Activated T-helper 1 cell treated with Interleukin-2 at 50 U/mL for 16 hours (primary cell): ENCODE measurements at places on chromosomes 11 and 22.

- peak; percentile 24 for DNase-seq
Observed at GRCh38 chr11:72591785-72592502, 82.3 kb downstream of the PDE2A start.

- no peak for DNase-seq
Observed at GRCh38 chr11:119634301-119634700, 94.7 kb downstream of the NECTIN1 start.

GRCh38 chr11:27627979-27628378 is 72.3 kb downstream of the BDNF start:
- DNase-seq = no peak

DNA sequence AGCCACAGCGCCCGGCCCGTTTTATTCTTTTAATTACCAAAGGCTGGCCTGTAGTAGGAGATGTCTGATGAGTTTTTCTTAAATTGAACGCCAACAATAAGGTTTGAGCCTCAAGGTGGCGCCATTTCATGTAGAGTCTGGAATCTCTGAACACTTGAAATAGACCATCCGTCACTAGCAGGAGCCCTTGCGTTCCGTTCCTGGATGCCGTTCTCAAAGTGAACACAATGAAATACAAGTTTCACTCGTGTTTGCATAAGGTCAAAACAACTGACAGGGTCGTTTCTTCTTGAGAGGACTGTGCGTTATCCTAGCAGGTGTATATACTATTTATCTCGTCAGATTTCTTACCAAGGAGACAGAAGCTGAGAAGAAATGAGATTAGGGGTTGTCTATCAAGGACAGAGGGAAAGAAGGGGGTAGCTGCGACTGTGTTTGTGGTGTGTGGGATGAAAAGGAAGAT is 18.7 kb upstream of the SCGB1D1 start:
- DNase-seq = peak; percentile 33

DNA sequence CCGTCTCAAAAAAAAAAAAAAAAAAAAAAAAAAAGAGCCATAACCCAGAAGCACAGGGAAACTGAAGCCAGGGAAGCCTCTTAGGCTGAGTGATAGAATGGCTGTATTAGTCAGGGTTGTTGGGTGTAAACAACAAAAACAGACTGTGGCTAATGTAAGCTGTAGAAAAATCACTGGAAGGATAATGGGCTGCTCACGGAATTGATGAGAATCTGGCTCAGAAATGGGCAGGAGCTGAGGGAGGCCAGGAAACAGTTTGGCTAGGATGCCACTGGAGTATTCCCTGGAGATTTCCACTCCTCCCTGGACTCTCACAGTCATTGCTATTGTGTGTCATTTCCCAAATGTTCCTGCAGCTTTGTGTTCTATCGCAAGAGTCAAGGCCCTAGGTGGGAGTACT is 22.4 kb downstream of the SLC22A6 start:
- no peak for DNase-seq

DNA sequence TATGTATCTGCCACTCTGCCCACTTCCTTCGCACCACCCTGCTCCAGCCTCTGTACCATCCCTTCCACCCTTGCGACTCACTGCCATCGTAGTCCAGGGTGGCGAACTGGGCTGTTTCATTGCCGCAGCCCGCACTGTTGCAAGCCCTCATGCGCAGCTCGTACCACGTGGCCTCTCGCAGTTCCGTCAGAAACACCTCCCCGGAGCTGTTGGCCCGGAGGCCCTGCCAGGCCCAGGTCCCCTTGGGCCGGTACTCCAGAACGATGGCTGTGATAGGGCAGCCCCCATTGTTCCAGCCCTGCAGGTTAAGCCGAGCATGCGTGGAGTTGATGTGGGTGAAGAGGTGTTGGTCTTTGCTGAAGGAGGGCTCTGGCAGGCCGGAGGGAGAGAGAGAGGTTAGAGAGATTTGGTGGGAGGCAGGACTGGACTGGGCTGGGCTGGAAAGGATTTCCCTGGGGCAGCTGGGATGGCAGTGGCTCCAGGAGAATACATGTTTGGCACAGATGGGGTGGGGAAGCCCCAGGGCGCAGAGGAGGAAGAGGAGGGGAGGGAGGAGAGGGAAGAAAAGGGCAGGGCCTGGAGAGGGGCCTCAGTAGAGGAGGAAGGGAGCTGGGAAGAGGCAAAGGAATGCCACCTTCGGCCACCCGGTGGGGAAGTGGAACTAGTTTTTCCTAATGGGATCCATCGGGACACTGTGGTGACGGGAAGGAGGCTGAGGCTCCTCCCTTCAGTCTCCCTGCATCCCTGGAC is 109.6 kb downstream of the CEP164 start:
- DNase-seq = no peak

DNA sequence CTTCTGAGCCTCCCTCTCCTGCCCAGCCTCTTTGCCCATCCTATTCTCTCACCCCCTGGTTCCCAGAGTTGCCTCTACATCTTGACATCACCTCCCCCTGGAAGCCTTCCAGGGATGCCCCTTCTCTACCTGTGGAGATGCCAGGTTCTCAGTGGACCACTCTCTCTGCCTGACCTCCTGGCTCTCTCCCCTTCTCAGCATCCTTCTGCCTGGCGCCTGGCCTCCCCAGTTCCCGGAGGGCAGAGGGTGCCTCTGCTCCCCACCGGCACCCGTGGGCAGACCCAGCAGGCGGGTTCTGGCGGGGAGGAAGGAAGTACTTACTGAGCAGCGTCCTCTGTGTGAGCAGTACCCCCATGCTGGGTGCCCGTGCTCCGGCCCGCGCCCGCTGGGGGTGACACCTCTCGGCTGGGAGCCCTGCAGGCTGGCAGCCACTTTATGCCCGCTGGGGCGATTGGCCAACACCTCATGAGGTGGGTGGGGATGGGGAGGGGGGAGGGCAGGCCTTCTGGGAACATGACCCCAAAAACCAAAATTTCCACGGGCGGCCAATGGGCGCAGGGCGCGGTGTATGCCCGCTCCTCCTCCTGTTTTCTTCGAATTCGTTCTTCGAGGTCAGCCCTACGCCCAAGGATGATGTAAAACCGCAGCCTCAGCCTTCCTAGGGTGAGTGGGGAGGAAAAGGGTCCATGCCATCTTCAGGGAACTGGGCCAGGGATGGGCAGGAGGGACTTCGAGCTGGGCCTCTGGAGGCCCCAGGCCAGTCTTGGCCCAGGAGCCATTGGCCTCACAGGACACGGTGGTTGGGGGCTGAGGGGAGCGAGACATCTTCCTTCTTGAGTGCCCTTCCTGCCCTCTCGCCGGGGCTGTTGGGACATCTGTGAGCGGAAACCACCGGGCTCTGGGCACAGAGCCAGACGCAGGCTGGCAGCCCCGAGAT is at the start of gene OSM:
OSM (minus strand) TSS at position 407 of the 937 bp plus-strand sequence; CDS start at position 355, 52 bp downstream.
- peak; percentile 56 for DNase-seq

DNA sequence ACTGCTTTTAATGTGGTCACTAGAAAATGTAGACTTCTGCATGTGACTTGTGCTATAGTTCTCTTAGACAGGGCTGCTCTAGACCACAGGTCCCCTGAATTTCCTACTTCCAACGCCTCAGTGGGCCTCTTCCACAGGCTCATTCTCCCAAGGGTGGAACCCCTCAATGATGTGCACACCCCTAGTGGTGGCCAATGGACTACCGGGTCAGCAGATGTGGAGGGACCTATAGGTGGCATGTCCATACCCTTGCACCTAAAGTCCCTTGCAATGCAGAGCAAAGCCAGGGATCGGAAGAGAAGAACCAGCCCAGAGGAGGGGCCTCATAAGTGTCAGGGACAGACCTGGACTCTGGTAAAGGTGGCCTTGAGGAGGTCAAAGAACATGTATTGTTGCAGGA is 20.0 kb downstream of the MMP13 start:
- DNase-seq = no peak

DNA sequence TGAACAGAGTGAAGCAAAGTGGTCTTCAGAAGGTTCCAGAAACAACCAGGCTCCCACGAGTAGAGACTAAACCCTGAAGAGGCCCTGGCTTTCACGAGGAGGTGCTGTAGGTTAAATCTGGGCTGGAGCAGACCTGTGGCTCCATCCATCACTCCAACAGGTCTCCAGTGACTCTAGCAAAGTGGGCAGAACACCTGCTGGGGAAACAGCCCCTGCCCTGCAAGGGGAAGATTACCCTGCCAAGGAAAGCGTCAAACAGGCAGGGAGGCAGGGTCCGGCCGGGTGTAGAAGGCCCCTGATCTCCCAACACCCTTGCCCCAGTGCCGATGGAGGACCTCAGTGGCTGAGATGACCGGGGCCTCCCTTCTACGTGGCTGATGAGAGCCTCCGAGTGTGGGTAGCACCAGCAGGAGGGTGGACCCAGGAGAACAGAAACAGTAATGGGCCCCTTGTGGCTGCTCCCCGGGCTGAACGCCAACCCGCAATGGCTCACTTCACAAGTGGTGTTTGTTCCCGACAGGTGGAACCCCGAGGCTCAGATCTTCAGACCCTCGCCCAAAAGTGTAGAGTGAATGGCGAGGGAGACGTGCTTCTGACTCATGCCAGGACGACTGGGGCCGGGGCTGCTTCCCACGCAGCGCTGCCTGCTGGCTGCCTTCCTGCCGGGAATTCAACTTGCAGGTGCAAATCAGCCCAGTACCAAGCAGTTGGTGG is 112.0 kb downstream of the SHANK2 start:
- DNase-seq = no peak

DNA sequence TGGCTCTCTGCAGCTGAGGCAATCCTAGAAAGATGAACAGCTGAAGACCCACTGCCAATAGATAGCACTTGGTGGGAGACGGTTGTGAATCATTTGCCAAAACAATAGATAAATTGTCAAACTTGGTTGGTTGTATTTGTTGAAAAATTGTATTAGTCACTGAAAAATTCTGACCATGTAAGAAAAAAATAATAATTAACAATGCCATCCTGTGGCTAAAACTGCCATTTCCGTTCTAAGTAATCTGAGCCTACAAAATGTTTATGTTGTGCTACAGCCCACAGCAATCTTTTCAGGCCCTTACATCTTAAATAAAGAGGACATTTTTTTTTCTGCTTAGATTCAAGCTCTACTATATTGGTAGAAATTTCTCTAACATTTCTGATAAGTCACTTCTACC is 103.2 kb upstream of the ANO3 start:
- no peak for DNase-seq

DNA sequence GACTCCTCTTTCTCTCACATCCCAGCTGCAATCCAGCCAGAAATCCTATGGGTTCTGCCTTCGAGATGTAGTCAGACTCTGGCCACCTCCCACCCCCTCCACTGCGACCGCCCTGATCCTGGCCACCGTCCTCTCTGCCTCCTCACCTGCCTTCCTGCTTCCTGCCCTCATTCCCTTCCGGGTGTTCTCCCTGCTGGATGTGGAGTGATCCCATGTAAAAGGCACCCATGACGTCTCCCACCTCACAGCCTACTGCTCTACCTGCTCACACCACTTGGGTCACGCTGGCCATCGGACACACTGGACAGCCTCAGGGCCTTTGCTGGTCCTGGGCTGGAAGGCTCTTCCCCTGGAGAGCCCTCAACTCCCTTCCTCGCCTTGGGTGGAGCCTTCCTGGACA is 33.7 kb upstream of the CD5 start:
- DNase-seq = no peak

- DNase-seq = no peak
Observed at GRCh38 chr11:8865304-8865703, 45.7 kb upstream of the AKIP1 start.

DNA sequence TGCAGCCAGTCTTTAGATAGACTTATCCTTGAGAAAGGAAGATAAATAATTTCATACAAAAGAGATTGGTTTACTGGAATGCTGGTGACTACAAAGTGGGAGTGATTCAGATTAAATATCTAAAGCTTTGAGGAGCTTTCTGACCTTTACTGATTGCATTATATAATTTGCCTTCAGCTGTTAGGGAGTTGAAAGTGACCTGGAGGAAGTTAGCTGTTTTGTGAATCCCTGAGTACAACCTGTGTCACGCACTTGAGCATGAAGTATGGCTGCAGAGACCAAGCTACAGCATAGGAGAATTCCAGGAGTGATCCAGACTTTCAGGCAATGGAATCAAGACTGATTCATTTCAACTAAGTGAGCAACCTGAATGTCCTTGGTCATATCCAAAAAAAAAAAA is 1848.3 kb upstream of the RAG2 start:
- no peak for DNase-seq
